ENCODE measurements at places on chromosomes 4 and X.

- DNase-seq = no peak
These were observed 1071.5 kb downstream of the PCDH7 start for GRCh38 chr4:31791666-31792065.

- no peak for DNase-seq
These were observed 51.5 kb downstream of the DHRSX start for GRCh38 chrX:2449135-2449886.

DNA sequence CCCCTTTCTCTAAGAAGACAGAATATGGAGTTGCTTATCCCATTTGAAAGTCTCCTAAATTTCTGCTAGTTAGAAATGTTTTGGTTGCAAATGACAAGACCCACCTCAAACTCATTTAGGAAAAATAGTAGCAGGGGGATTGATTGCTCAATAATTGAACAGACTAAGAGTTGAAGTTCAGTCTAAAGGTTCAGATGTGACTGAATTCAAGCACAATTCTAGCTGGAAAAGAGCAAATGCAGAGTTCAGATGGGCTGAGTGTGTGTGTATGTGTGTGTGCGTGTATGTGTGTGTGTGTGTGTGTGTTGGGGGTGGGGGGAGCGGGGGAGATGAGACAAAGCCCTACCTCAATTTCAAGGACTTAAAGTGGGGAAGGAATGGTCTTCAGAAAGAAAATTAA, 35.7 kb upstream of the SH3D19 start:
- no peak for DNase-seq

DNA sequence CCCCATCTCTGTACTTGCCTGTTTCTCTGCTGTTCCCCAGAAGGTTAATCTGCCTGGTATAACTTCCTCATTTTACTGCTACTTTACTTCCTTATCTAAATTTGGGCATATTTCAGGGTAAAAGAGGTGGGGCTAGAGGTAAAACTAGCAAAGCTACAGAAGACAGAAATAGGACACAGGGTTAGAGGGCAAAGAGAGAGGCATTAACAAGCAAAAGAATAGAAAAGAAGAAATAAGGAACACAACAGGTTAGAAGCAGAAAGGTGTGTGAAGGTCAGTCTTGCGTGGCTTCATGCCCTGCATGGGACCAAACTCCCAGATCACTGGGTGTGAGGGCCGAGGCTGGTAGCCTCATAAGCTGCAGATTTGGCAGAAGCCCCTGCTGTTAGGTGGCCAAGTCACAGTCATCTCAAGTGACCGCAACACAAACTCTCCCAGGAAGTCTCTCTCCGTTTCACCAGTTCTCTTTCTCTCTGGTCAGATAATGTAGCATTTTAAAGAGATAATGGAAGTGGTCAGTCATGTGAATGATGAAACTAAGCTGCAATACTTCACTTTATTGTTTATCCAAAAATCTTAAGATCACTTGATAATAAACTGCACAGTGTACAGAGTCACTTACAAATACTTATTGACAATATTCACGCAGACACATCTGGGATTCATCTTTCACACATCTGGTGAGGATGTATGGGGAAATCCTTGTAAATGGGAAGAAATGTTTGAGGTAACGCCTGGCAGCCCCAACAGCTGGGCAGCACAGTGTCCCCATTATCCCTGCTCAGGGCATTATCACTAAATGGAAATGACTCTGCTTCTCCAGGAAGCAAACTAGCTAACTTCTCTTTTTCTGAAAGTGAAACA, 16.4 kb downstream of the TMEM154 start:
- no peak for DNase-seq

GRCh38 chr4:38151873-38152272, 191.7 kb downstream of the PTTG2 start:
- no peak for DNase-seq

- DNase-seq = no peak
These were observed 23.2 kb upstream of the TSR2 start for GRCh38 chrX:54416965-54417364.

DNA sequence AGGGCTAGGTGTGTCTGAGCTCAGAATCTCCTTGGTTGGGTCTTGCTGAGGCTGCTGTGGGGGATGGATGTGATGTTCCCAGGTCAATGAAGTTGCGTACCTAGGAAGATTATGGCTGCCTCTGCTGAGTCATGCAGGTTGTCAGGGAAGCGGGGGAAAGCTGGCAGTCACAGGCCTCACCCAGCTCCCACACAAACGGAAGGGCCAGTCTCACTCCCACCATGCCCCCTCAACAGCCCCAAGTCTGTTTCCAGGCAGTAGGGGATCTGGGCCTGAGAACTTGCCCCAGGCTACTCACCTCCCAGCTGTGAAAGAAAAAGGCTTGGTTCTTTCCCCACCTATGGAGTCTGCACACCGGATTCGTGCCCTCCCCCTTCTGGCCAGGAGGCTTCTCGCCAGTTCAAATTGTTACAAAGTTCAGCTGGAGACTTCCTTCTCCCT, 72.9 kb downstream of the WDR44 start:
- no peak for DNase-seq

- DNase-seq = no peak
These were observed 1.6 kb downstream of the OTUD4 start for GRCh38 chr4:145178740-145179280.

DNA sequence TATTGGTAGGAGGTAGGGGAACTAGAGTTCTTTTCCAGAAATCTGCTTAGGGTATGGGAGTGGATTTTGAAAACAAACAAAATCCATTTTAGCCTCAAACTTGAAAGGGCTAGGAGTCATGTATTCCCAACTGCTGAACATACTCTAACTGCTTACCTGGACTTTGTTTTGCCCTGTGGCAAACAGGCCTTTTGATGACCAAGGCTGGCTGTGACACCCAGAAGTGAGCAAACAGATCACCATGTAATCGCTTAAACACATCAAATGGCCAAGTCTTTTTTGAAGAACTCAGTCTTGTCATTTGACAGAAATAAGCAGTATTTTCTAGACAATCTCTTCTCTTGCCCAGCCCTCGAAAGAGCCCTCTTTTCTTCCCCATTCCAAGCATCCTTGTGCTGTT, 203.4 kb downstream of the KIT start:
- no peak for DNase-seq

GRCh38 chr4:154049457-154050181, 260.7 kb upstream of the SFRP2 start:
- DNase-seq = no peak

- no peak for DNase-seq
These were observed 8.5 kb upstream of the PTTG2 start for GRCh38 chr4:37951461-37952352.

- DNase-seq = no peak
These were observed 981 bp upstream of the PITX2 start for GRCh38 chr4:110623718-110624397.

DNA sequence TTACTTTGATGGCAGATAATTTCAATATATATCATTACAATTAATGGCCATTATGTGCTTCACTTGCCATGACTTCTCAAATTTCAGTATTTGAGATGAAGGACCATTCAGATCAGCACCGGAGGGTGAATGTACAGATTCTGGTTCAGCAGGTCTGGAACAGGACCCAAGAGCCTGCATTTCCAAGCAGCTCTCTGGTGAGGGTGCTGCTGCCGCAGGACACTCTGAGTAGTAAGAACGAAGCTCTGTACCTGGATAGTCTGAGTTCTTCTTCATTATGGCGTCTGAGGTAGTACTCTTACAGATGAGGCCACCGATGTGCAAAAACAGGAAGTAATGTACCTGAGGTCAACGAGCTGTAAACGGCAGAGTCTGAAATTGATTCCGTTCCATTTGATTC, 228.2 kb downstream of the FBXW7 start:
- DNase-seq = no peak

- peak; percentile 47 for DNase-seq
These were observed 18.8 kb upstream of the CHRNA9 start for GRCh38 chr4:40316333-40316781.

DNA sequence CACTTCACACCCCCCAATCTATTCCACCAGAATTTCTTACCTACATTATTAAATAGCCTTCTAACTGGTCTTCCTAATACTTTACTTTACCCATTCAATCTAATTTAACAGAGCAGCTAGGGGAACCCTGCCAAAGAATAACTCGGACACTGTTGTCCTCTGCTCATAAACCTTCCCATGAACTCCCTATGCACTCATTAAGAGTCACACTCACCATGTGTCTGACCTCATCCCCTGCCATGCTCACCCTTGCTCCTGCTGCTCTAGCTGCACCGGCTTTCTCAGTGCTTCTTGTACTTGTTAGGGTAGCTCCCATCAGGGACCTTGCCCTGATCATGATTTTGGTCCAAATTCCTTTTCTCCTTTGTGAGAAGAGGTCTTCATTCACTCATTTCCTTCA, 54.6 kb upstream of the GUCY1A1 start:
- no peak for DNase-seq

DNA sequence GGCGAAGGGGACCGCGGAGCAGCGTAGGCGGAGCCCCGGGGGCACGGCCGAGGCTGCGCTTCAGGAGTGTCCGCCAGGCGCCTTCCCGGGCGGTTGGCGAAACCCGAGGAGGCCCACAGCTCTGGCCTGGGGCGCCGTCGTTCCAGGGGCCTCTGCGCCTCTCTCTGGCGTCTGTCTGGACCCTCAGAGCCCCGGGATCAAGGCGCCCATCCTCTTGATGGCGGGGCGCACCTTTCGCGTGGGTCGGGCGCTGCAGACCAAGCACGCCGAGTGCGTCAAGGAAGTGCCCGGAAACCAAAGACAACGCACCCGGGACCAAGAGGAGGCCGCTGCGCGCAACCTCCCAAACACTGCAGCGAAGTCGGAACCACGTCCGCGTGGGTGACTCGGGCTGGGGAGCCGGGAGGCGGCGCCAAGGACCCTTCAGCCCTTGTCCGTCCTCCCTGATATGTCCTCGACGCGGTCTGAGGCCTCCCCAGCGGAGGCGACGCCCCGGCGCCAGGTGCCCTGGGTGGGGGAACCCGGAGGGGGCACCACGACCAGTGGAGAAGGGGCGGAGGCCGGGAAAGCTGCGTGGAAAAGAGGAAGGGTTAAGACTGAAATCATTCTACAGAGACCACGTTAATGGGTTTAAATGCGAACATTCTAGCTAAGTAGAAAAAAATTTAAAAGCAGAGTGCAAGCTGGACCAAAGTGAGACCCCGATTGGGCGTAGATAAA, 9.9 kb downstream of the HMX1 start:
- DNase-seq = no peak

- DNase-seq = no peak
These were observed 38.8 kb downstream of the CLCN3 start for GRCh38 chr4:169658975-169659715.

- DNase-seq = no peak
These were observed 64.3 kb downstream of the HTRA3 start for GRCh38 chr4:8333726-8334460.

GRCh38 chrX:22760513-22761057, 239.2 kb upstream of the DDX53 start:
- no peak for DNase-seq

DNA sequence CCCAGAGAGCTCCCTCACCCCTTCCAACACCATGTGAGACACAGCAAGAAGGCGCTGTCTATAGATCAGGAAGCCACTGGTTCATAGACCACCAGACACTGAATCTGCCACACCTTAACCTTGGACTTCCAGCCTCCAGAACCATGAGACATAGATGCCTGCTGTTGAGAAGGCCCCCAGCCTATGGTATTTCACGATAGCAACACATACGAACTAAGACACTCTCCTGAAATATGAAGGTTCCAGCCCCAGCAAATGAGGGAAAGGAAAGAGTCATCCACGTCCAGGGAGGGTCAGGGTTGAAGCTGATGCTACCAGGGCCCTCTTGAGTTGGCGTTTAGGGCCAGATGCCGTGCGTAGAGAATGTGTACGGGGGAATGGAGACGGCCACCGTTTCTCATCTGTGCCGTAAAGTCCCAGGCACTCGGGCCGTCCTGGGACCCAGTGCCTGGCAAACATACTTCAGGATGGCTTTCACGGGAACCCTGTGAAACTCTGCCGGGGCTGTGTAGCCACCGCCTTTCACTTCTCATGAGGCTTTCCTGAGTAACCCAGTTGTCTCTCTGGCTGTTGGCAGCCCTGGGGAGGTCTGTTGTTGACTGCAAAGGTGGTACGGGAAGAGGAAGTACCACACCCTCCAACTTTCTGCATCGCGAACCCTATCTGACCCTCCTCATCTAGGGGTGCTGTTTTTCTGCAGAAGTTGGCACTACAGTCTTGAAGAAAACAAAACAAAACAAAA, 17.7 kb upstream of the P2RY8 start:
- DNase-seq = no peak

DNA sequence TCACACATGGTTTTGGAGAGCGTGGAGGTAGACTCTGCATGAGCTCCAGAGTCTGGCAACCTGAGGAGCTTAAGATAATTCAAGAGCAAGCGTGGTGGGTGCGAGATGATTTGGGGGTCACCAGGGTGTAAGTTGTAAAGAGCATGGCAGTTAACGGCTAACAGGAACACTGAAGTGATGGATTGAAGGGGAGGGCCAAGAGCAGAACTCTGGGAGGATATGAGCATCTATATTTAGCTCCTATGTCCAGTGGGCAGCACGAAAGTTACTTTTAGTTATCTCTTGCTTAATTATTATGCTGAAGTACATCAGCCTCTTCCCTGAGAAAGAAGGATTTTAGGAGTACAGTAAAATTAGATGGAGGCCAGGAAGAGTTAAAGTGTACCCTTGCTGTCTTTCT, 231.9 kb upstream of the HAND2 start:
- no peak for DNase-seq

DNA sequence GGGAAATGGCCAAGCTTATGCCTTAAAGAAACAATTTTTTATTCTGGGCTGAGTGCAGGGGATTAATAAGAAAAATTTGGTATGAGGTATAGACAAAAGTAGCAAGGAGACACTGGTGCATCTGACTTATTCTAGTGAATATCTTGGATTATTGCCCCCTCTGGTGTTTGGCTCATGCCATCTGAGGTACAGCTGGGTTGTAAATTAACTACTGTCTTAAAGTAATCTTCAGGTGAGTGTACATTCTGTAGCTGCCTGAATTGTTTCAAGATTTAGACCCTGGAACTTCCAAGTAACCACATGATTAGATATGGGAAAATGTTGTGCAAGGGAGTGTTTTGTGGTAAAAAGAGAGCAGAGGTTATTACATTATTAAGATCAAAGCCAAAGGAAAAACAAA, 988.7 kb downstream of the FAM133A start:
- no peak for DNase-seq

DNA sequence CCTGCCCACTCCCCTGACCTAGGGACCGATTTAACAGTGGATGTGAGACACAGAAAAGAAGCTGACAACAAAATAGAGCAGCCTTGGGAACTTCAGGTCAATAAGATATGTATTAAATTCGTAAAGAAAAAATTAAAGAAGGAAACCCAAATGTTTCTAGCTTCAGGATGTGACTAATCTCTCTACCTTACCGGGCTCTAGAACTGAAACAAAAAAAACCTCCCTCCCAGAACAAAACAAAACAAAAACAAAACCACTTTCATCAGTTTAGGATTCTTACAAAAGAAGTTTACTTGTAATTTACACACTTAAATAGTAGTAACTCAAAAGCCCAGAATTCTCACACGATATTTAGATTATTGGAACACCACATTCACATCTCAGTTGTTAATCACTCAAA, 185.8 kb upstream of the RPS6KA3 start:
- DNase-seq = no peak

DNA sequence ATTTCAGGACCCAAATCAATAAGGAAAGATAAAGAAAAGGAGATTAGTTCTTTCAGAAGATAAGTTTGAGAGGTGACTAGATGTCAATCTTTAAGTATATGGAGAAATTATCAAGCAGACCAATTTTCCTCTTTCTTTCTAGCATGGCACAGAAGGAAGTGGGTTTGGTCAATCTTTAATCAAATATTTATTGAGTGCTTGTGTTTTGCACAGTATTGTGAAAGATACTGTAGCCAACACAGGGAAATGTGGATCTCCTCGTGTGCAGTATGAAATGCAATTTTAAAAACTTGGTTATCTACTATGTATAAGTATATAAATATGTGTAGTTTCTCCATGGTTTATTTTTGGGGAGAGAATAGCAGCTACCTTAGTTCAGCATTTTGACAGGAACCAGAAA, 655.2 kb downstream of the RAPGEF2 start:
- no peak for DNase-seq

Data from AG08396 (cell line).